ENCODE measurements at places on chromosomes 3 and 15. TPM values are rescaled to one million over a fixed set of nuclear protein-coding genes. Genes with fewer than 3 reads are reported as not detected.

ADAMTS9 gene
- total RNA-seq: 17.7 TPM

RGMA gene
- total RNA-seq: 11.0 TPM

C3orf22 gene
- not detected for total RNA-seq

DNA sequence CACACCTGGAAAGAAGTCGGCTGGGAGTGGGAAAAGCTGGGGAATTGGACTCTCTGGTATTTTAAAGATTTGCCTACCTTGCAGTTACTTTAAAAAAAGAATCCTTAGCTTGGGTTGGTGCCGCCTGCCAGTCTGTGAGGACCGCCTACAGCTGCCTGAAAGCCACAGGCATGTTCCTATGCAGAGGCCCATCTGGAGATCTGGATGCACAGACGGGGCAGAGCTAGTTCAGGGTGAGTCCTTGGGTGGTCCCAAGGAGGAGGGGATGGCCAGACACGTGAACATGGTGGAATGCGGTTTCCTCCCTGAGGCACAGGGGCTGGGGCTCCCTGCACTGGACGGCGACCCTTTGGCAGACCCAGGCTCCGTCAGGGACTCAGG lies 113.2 kb upstream of the IQSEC1 start:
- DNase-seq: no peak

- no peak for DNase-seq
Measured at GRCh38 chr3:43207628-43208085, 78.7 kb upstream of the SNRK start.

DNA sequence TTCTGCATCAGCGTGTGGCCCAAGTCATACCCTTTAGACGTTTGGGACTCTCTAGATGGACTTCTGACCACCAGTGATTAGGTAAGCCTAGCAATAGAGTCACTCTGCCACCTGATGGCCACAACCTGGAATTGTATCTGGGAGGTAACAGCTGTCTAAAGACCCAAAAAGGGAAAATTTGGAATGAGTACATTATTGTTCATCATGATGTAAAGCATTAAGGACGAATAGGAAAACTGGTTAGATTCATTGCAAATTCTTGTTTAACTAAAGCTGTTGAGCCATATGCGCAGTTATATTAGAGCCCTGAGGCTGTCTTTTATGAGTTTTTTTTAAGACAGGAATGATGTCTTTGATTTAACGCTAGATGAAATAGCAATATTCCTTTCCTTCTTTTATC lies 63.6 kb downstream of the FAM81A start:
- no peak for DNase-seq

DNA sequence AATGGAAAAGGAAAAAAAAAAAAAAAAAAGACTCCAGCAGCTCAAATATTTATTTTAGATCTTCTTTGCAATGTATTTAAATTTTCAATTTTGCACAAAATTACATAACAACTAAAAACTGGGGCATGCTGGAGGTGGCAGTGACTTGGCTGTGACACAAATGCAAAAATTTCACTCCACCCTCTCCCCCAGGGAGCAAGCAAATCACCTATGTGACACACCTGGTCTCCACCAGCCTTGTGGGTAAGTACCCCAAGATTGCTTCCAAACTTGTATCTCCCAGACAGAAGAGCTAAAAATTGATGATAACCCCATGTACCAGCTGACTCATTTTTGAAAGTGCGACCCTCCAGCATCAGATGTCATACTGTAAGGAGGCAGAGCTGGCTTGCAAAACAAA lies 32.0 kb downstream of the UBE3A start:
- no peak for DNase-seq

GRCh38 chr15:52532427-52532826 lies 3.7 kb upstream of the MYO5A start:
- no peak for DNase-seq

HRG gene
- total RNA-seq: not detected

GRCh38 chr3:82222401-82222800 lies 461.0 kb upstream of the GBE1 start:
- DNase-seq: no peak

PLAAT1 gene
- total RNA-seq: 11.4 TPM

GOLGA6L24 gene
- total RNA-seq: not detected

- no peak for DNase-seq
Measured at GRCh38 chr15:58447271-58448010, 15.7 kb downstream of the LIPC start.

UROC1 gene
- total RNA-seq: not detected

GP5 gene
- 0.07 TPM for total RNA-seq

Measured in heart left ventricle (tissue), 16 donors.